ELR (cell line): ENCODE measurements at places on chromosomes 16 and 17.

DNA sequence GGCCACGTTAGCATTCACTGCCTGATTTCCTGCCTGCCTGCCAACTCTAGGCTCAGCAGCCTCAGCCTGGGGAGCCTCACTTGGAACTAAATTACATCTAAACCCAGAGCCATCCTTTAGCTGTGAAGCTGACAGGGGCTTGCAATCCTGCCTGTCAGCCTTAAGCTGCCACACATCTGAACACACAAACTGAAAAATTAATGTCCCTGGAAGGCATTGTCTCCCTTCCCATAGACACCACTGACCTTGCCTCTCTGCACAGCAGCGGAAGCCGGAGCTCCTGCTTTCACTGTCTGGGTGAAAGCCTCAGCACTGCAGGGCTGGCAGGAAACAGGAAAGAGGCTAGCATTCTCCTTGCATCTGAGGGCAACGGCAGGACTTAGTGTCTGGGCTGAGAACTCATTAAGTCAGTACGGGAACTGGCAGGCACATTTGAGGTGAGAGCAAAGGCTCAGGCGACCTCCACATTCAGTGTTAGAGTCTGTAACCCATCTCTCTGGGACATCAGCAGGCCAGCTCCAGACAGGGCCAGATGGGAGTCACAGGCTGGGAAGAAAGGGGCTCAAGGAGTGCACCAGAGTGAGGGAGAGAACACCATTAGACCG is 452.4 kb upstream of the C16orf82 start:
- no peak for DNase-seq

DNA sequence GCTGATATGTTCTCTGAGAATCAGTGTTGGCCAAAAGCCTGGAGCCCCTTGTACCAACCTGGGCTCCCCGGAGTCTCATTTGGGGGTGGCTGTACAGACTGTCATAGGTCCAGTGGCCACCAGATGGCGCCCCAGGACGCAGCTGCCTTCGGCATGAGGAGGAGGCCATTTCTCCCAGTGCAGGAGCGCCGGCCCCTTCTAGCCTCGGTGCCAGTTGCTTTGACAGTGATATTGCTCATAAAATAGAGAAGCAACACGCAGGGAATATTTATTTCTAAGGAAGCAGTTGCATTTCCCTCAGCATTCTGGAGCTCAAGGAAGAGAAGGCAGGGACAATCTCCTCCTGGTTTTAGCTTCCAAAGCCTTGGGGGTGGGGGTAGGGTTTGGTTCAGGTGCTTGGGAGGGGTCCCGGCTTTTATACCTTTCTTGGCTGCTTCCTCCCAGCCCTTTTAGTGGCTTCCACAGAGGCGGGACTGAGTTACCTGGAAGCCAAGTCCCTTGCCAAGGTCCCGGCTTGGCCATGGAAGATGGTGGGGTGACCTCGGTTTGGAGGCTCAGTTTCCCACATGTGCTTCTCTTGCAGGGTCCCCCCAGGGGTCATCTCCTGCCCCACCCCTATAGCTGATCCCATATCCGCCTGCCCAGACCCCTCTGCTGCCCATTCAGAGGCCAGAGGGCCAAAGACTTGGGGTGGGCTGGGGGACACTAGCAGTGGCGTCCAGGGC is 117.8 kb upstream of the CDC42EP4 start:
- peak; percentile 84 for DNase-seq

DNA sequence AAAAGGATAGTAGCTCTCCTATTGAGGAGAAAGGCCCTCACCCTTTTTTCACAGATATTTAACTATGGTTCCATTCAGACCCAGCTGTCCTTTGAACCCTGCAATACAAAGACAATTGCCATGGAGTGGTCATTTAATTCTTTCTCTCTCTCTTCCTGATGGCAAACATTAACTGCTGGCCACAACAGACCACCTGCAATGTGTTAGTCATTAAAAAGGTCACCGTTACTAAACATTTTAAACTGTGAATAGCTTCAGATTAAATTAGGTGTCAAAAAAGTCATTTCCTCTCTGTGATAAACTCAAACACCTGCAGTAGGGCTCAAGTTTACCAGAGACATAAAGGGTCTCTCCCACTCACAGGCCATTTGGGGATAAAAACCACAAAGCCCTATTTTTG is 697.2 kb downstream of the TOX3 start:
- DNase-seq: no peak

GRCh38 chr16:62261760-62262159 is 225.5 kb upstream of the CDH8 start:
- no peak for DNase-seq

- DNase-seq: peak; percentile 87
These were observed at the start of gene MXRA7 for GRCh38 chr17:76710863-76711611. TSS of gene MXRA7 (minus strand) at chr17:76710965. CDS start at chr17:76710946, 19 bp downstream.

GRCh38 chr17:32903774-32904673 is 23.9 kb upstream of the TMEM98 start:
- no peak for DNase-seq

GRCh38 chr16:85934210-85934609 is 35.2 kb downstream of the IRF8 start:
- no peak for DNase-seq

GRCh38 chr17:57902800-57903759 is 52.1 kb downstream of the CUEDC1 start:
- peak; percentile 91 for DNase-seq

GRCh38 chr17:41394254-41394996 is 3.0 kb downstream of the KRT31 start:
- DNase-seq: peak; percentile 58

- DNase-seq: peak; percentile 57
These were observed 1.0 kb downstream of the ZNRF1 start for GRCh38 chr16:74999609-75000480.

- peak; percentile 10 for DNase-seq
These were observed 215.6 kb upstream of the CDH5 start for GRCh38 chr16:66150698-66151482.

DNA sequence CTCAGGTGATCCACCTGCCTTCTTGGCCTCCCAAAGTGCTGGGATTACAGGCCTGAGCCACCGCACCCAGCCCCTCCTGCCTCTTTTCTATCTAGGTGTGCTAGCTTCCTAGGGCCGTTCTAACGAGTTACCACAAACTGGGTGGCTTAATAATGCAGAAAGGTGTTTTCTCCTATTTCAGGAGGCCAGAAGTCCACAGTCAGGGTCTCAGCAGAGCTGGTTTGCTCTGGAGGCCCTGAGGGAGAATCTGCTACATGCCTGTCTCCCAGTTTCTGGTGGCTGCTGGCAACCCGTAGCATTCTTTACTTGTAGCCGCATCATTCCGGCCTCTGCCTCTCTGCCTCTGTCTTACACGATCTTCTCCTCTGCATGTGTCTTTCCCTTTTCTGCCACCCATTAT is 89.2 kb downstream of the NTN1 start:
- DNase-seq: no peak

GRCh38 chr17:59756236-59756818 is 48.9 kb downstream of the VMP1 start:
- DNase-seq: peak; percentile 95

GRCh38 chr16:81545470-81546250 is 101.1 kb downstream of the CMIP start:
- no peak for DNase-seq

- DNase-seq: no peak
These were observed 843.7 kb downstream of the CDH11 start for GRCh38 chr16:64278196-64278595.

DNA sequence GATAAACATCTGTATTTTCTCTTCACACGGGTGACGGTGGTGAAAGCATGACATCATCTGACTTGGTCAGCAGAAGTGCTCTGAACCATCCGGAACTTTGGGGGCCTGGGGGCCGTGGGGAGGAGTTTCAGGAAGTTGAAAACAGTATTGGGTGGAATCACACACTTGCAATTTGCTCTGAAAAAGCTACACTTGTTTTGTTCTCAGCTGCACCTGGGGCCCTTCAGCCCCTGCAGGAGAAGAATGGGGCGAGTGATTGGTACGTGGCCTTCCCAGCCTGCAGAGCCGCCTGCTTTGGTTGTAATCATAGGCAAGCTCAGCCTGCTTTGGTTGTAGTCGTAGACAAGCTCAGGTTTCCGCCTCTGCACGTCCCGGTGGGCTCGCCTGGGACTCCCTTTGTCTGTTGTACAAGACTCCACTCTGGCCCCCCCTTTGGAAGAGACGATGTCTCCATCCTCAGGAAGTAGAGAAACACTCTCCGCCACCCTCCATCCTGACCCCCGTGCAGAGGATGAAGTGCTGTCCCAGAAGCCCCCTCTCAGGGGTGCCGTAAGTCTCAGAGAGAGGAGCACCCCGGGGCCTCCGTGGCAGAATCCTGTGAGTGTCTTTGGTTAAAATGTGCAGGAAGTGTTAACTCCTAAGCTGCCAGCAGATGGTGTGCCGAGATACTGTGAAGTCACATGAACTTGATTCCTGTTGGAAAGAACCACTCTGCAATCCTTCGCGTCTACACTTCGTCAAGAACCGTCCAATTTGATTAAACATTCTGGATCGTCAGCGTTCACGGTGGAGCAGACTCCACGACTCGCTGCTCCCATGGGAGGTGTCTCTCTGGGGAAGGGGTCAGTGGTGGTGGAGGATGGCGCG is 5.4 kb downstream of the BANP start:
- peak; percentile 65 for DNase-seq

- no peak for DNase-seq
These were observed 486 bp downstream of the ZNF785 start for GRCh38 chr16:30585022-30585399.

GRCh38 chr16:86630471-86630870 is 52.1 kb downstream of the FOXL1 start:
- no peak for DNase-seq

GRCh38 chr17:55830699-55831471 is 80.0 kb downstream of the PCTP start:
- DNase-seq: no peak

DNA sequence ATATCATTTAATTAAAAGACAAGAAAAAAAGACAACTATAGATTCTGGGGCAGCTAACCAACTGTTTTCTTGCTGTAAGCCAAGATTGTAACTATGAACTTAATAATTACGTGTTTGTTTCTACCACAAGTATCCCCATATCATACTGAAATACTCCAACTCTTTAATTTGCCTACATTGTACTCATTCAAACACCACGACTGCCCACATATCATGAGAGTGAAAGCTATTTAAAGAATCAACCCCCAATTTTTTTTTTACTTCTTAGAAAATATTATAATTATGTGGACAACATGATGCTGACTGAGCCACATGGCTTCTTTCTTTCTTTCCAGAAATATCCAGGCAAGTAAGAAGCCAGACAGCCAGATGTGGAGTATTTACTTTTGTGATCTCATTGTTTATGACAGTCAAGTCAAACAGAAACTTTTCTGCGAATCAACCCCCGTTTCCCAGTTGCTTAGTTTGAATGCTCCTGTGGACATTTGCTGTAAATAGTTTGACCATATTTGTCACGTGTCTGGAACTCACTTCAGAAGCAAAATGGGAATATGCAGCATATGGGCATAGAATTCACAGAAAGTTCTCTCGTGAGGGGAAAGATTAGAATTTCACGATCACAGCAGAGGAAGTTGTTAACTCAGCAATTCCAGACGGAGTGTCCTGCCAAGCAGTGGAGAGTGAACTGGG is 126.8 kb upstream of the PSMD7 start:
- DNase-seq: no peak

DNA sequence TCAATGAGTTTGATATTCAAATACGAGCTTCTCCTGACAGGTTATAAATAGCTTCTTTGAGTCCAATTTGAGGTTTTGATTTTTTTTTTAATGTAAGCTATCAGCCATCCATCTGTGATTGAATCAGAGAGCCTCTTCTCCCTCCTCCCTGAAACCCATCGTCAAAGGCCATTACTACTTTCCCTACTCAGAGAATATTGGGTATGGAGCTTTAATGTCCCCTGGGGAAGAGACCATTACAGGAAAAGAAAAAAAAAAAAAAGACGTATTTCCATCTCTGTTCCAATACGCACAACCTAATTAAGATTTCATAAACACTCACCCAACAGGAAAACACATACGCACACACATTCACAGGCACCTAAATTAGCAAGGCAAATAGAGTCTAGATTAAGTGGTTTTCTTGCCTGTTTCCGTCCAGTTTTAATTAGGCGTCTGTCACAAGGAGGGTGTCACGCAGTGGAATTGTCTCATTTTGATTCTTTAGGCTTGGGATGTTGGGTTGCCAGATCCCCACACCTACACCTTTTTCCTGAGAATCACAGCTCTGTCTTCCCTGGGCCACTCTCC is 194.3 kb upstream of the RPL38 start:
- no peak for DNase-seq

DNA sequence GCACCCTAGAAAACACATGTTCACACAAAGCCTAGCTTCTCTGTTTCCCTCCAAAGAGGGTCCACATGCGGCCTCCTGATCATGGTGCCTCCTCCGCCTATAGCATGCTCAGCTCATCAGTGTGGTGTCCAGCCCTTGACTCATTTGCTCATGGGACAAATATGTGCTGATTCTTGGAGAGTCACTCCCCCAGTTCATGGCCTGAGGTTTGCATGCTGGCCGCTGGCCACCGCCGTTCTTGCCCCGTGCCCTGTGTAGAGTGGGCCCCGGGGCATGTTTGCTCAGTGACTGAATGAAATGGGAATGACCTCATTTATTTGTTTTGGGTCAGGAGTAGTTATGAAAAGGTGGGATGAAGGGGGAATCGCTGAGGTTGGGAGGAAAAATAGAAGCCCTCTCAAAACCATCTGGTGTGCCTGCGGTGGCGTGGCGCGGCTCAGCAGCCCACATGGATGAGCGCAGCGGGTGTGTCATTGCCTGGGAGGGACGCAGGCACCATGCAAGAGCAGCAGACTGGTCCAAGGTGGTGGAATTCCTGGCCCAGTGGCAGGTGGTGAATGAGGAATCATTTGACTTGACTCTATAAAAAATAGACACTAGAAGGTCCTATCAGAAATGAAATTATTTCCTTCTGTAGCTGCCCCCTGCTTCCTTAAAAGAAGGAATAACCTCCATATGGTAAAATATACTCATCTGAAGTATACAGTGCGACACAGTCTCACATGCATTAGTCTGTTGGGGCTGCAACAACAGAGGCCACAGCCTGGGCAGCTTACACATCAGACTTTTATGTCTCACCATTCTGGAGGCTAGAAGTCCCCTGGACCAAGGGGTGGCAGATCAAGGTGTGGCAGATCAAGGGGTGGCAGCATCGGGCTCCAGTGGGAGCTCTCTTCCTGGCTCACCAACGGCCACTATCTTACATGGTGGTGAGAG is 31.7 kb downstream of the CRISPLD2 start:
- peak; percentile 99 for DNase-seq

DNA sequence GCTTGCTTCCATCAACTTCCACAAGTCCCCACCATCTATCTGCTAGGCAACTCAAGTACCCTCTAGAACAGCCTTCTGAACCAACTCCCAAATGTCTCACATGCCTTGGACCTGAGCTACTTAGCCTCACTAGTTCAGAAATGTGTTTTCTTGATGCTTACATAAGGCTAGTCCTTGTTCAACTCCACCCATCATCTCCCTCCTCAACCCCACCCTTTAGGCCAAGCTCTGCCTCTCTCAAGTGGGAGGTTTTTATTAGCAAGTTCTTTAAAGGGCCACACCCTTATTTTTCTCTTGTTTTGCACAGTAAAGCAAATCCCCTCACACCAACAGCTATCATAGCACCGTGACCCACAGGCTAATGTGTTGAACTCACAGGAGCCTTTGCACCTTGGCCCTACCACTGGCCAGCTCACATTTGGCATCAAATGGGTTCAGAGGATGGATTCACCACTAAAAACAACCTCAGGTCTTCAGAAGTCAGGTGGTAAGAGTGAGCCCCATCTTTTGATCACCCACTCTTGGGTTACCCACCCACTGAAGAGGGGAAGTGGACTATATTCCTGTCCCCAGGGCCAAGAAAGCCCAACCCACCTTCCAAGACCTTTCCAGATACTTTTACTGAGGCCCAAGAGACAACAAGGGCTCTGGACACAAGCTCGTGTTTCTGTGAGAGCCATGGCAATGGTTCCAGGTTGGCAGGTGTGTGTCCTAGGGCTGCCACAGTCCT is 12.2 kb downstream of the PIK3R5 start:
- no peak for DNase-seq
